SW480 (cell line): ENCODE measurements at places on chromosomes 3 and 15.

DNA sequence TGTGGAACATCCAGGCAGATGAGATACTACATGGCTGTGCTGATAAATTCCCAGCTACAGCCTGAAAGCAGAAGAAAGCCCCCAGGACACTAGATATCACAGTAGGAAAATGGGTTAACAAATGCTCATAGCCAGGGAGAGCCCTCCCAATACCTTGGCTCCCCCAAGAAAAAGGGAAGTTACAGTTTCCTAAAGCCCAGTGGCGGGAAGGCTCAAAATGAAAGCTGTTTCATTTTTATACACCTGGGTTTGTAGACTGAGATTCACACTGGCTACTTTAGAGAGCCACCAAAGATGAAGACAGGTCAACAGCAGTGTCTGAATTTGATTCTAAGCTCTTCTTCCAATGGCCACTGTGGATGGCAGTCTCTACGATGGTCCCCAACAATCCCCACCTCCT, 55.0 kb upstream of the TOPAZ1 start:
- no peak for DNase-seq

DNA sequence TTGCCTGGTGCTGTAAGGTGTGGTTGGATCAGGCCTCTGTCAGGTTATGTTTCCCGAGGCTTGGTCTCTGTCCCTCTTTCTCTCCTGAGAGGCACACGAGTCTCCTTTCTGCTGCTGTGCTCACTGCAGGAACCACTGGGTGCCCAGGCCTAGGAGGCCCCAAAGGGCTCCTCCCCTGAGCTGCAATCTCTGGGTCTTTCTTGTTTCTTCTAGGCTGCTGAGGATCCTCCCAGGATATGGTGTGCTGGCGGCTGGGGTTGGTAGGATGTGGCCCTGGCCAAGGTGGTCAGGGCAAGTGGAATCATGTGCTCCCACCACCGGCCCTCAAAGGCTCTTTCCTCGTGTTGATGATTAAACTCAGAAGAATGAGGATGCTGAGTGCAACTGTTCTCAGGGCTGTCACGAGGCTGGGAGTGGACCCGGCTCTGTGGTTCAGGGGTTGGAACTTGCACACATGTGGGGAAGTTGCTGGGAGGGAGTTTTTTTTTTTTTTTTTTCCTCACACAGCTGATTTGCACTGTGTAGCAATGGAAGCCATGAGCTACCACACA, 43.6 kb upstream of the CTSH start:
- DNase-seq = peak; percentile 96

DNA sequence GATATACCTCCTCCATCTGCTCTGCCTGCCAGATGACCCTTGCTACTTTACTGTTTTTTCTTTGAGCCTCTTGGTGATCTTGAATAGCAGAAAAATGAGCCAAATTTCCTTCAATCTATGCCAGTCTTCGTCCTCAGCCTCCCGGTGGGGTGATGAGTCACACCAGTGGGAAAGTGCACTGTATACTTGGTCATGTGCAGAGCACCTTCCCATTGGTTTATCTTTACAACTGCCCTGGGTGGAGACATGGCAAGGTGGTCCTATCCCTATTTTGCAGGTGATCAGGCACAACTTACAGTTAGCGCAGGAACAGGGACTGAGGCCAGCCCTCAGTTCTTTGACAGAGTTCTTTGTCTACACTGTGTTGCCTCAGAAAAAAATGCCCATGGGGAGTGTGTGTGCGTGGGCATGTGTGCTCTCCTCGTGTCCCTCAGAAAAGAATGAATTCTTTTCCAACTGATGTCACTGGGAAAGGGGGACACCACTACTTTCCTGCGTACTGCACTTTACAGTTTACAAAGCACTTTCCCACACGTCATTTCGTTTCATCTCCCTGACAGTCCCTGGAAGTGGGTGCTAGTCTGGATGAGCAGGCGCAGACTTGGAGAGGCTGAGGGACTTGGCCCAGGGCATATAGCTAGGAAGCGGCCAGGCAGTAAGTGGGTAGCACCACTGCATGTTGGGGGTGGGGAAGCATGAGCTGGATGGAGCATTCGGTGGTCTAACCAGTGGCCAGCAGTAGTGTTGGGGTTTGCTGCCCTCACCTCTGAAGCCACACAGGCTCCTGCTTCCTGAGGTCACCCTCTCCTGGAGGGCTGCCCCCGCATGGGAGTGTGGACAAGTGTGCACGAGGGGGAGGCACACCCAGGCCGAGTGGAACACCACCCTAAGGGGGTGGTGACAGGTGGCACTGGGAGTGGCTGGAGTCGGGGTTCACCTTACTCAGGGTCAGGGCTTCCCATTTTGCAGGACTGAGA, 24.1 kb downstream of the SMAD3 start:
- no peak for DNase-seq

- no peak for DNase-seq
These were observed 298.1 kb upstream of the KCNMB2 start for GRCh38 chr3:178238179-178238578.

GRCh38 chr3:64229903-64230302, 4.6 kb upstream of the PRICKLE2 start:
- DNase-seq = no peak

- DNase-seq = no peak
These were observed 128.7 kb upstream of the WNT5A start for GRCh38 chr3:55615694-55616295.

- no peak for DNase-seq
These were observed 61.3 kb downstream of the VGLL4 start for GRCh38 chr3:11582191-11582968.

DNA sequence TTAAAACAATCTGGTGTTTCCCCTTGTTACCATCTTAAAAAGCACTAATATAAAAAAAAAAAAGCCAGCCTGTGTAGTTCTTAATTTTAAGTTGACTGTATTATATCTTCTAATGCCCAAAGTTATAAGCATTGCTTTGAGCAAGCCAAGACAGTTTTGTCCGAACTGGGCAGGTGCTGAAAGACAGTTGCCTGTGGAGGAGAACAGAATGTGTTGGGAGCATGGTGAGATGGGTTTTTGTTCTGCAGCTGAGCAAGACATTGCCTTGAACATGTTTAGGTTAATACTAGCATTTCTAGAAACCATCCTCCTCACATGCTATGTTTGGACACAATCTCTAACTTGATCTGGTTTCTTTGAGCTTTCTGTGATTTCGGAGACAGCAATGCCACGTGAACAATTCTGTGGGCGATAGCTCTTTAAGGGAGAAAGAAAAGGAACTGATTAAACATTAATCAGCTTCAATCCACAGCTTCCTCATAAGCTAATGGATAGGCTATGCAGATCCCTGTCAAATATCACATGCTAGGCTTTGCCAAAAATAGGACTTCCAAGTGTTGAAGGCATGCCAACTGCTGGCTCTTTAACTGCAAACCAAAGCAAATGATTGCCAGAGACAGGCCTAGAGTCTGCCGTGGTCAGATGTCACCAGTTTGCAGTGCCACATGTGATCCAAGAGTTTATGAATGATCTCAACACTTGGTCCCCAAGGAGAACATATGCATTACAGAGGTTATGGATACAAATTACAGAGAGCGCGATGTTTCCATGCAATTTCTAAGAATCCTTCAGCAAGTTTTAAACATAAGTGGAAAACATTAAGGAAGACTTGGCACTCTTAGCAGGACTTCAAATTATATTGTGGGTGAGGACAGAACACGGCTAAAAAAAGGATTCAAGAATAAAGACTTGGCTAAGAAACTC, 428.1 kb downstream of the ROBO2 start:
- no peak for DNase-seq

GRCh38 chr3:52488746-52489145, 6.4 kb upstream of the STAB1 start:
- no peak for DNase-seq

GRCh38 chr3:110646055-110646454, 425.6 kb upstream of the NECTIN3 start:
- no peak for DNase-seq

- no peak for DNase-seq
These were observed 9.3 kb downstream of the TLE3 start for GRCh38 chr15:70088455-70088854.

DNA sequence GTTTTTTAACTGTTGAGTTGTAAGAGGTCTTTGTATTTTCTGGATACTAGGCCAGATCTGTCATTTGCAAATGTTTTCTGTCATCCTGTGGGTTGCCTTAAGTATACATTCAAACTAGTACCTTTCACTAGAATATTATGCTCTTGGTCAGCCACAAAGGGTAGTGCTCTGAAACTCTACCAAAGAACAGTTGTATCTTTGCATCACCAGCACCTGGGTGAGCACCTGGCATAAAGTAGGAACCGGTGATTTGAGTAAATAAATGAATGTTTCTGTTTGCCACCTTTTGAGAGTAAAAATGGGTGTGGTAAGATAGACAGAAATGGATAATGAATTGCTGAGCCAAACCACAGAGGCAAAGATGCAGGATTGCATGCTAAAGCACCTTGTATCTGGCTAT, 98.7 kb downstream of the SLCO3A1 start:
- no peak for DNase-seq

- no peak for DNase-seq
These were observed 179.5 kb upstream of the PDZRN3 start for GRCh38 chr3:73804204-73804603.

DNA sequence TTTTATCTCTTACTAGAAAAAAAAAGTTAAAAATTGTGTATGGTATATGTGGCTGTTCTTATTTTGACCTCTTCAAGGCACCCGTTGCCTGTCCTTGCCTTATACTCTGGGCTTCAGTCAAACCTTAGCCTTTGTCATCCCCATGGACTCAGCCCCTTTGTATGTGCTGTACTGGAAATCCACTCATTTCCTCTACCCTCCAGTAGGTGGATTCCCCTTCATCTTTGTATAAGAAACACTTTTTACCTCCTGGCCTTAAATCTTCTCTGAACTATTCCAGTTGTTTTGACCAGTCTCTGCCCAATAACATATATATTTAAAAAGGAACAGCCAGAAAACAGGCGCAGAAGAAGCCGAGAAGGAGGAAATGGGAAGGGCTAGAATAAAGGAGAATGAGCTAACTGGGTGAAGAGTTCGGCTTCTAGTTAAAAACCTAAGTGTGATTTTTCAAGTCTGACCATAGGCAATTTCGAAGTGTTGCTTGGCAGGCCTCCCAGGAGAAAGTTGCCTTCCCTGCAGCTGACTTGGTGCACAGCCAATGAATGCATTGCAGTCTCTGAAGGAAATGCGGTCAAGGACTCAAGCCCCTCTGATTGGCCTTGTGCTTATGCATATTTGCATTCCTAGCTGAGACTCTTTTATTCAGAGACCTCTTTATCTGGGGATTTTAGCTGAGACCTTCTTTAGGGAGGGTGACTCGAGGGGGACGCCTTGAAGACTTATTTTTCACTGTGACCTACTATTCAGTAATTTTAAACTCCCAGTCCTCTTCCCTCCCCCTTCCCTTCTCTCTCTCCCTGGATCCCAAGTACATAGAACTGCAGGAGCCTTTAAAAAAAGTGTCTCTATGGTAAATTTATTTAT, 277.4 kb downstream of the ROBO1 start:
- DNase-seq = no peak

GRCh38 chr3:34183611-34184340, 385.3 kb downstream of the PDCD6IP start:
- DNase-seq = peak; percentile 8

DNA sequence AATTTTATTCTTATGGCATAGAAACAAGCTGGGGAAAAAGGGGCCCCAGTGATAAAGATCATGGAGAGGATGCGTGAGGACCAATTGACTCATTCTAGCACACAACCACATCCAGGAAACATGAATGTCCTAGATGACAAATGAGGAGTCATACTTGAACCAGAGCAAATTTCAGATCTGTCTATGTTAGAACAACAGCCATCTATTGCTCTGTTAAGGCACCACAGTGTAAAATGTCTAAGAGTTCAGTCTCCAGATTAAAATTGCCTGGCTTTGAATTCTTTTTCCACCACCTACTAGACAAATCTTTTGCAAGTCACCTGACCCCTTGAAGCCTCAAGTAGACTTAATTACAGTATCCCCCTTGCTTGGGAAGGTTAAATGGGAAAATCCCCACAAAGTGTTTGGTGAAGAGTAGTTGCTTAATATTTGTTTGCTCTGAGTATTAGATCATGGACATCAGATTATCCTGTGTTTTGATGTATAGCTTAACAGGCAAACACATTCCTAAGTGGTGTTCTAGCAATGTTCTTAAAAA, 258.7 kb upstream of the TGFBR2 start:
- no peak for DNase-seq

GRCh38 chr3:184261854-184262763, 756 bp upstream of the CAMK2N2 start:
- peak; percentile 61 for DNase-seq

- DNase-seq = peak; percentile 13
These were observed 5.0 kb downstream of the ZBED2 start for GRCh38 chr3:111590143-111590491.

DNA sequence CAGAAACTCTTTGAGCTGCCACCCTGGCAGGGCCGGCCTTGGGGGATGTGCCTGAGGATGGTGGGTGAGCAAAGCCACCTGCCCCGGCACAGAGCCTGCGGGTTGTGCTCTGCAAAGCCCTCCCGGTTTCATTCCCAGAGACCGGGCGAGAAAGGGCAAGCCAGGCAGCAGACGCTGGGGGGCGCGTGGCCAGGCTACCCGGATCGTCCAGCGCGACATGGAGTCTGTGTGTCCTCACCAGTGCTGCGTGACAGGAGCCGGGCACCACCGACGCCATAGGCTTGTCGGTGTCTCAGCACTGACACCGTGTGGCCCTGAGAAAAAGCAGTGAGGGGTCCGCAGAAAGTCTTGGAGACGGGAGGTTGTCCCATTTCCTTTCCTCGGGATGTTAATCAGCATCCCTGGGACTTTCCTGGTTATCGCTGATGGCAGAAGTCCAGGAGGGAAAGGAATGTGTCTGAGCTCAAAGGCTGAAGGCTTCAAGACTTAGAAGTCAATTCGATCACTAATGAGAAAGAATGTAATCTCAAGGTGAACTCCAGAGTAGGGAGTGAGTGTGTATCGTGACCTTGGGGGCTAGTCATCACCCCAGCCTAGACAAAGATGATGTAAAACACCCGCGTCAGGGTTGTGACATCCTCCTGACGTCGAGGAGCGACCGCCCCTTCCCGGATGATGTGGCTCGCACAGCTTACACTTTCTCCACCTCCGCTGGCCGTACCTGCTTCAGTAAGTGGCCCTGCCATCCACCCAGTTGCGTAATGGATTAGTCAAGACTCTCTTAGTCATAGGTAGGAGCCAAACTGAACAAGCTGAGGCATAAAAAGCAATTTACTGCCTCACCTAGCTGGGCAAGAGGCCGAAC, 36.3 kb upstream of the PLA2G4E start:
- peak; percentile 93 for DNase-seq

DNA sequence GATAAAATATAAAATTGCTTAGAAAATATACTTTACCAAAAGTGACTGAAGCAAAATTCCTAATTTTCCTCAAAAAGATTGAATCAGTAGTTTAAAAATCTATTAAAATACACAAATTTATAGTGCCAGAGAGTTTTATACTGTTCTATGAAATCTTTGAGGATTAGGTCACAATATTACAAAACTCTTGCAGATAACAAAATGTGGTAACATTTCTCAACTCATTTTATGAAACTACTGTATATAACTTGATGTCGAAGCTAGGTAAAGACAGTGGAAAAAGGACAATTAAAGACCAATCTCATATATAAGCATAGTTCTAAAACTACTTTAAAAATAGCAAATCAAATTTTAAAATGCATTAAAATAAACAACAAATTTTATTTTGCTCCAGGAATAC, 15.9 kb downstream of the VEPH1 start:
- no peak for DNase-seq

- DNase-seq = no peak
These were observed 169.9 kb upstream of the TSC22D2 start for GRCh38 chr3:150238048-150238802.
